Stimulated activated CD4-positive, alpha-beta T cell treated with anti-CD3 and anti-CD28 coated beads, Interleukin-2, amount 100 ng/mL, for 24 hours (primary cell): ENCODE measurements at places on chromosomes 3 and 15.

DNA sequence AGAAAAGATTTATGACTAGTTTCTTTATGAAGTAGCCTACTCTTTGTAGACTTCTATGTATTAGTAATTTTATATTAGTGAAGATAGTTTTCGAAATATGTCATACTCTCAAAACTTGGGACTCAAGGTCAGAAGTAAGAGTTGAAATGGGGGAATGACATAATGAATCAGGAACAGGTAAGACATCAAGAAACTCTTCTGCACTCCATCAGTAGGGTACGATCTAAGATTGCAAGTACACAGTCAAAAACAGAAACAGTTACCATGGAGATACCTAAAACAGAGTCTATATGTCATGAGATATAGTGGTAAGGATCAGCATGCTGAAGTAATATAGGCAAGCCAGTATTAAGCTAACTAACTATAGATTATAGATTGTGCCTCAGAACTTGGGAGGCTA, 187.0 kb upstream of the MLF1 start:
- DNase-seq, result no peak

DNA sequence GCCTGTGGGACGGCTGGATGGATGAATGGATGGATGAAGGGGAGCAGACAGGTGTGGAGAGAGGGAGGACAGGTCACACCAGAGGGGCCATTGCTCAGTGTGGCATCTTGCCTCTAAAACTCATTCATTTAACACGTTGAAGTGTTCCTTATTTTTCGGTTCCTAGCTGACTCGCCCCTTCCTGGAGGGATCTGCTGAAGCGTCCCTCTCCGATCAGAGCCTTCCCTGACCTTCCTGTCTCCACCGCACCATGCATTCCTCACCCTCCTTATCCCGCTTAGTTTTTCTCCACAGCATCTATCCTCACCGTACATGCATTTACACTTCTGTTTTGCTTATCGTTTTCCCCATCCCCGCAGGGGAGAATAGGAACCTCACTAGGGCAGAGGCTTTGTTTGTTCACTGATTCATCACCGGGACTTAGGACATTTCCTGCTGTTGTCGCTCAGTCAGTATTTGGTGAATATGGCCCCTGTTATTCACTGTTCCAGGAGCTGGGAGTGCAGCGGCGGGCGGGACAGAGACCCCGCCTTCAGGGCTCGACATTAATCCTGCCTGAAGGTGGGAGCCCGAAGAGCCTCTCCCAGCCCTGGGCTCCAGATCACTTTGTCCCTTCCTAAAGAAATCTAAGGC, 32.0 kb downstream of the FOXL2 start:
- DNase-seq, result no peak

GRCh38 chr15:41997845-41998244, 23.0 kb downstream of the PLA2G4E start:
- DNase-seq, result no peak

- DNase-seq, result no peak
Observed at GRCh38 chr3:8500319-8500988, 1.2 kb upstream of the LMCD1 start.

GRCh38 chr3:51682079-51682478, 11.0 kb downstream of the TEX264 start:
- peak; percentile 74 for DNase-seq

DNA sequence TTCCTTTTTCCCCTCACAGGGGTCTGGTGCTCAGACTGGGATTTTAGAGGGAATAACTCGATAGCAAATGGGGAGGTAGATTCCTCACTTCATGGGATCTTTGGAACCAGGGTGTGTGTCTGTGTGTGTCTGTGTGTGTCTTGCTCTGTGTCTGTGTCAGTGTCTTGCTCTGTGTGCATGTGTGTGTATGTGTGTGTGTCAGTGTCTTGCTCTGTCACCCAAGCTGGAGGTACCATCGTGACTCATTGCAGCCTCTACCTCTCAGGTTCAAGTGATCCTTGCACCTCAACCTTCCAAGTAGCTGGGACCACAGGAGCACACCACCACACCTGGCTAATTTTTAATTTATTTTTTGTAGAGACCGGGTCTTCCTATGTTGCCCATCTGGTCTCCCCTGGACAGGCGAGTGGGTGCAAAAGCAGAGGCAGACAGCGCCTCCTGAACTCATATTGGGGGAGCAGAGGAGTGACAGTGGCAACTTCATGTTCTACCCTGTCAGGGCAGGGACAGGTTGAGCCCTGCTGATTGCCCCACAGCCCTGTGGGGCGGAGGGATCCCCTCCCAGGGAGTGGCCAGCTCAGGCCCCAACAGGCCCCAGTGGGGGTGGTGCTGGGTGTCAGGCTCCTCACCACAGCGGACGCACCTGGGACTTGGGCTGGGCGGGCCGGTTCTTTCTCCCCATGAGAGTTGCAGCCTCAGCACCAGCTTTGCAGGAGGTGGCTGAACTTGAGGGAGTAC, 10.4 kb upstream of the SEMA4B start:
- DNase-seq, result no peak

GRCh38 chr15:60648928-60649679, 170.2 kb upstream of the ICE2 start:
- no peak for DNase-seq

- no peak for DNase-seq
Observed at GRCh38 chr3:114928989-114929640, 218.0 kb downstream of the ZBTB20 start.

GRCh38 chr3:104137116-104137515, 1229.6 kb upstream of the ALCAM start:
- DNase-seq, result no peak
